ENCODE measurements at places on chromosomes 3 and 15.

DNA sequence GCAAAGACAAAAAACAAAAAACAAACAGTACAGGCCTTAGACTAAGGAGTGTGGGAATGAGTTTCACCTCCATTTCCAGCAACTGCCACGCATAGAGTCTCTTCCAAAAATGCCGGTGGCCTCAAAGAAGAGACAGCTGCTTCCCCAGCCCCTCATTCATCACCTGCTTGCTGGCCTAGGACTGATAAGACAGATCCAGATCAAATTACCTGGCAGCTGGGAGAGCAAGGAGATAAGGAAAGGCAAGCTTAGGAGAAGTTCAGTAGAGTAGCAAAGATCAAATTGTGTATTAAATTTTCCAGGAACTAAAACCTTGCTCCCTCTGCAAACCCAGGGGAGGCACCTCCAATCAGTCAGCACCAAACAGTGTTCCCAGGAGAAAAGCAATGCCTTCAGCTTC, 325.8 kb upstream of the CTNNB1 start:
- DNase-seq, result no peak

GRCh38 chr3:129226374-129226773, 23.0 kb upstream of the COPG1 start:
- DNase-seq, result no peak

- no peak for DNase-seq
These were observed 7.8 kb downstream of the THBS1 start for GRCh38 chr15:39588531-39589192.

DNA sequence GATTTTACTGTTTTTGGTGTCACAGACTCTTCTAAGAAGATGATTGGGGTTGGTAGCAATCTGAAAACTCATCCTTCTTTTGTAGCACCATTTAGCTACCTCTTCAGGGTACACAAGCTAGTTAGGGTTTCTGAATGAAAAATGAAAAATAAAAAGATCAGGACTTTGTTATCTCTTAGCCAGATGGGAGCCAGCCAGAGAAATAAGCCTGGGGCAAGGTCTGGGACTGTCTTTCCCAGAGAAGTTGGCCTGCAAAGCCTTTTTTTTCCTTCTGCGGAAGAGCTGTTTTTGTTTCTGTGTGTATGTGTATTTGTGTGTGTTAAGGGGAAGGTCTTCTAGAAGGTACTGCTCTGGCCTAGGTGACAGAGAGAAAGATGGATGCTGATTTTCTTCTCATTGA, 150.7 kb upstream of the AGTR1 start:
- no peak for DNase-seq

DNA sequence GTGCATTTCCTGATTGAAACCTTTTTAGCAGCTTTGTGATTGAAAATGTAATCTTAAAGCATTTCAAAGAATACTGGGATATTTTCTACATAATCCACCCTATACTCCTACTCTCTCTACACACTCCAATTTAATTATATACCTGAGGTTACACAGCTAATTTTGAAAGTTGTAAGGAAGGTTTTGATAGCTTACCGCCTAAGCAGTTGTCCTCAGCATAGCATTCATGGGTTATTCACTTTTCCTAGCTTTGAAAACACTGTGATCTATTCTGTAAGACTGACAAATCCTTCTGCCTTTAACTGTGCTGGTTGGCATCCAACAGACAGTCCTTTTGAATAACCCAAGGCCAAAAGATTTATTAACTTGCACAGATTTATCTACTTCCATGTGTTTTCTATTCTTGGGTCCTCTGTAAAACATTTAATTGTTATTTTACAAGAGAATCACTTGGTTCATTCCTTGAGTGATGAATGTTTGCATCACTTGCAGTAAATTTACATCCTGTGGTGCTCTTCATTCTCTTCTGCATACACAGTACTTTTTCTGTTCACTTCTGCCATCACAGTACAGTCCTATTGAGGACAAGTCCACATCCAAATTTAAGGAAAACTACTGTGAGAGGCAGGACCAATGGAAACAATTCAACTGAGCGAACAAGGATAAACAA, 44.8 kb downstream of the SERPINI1 start:
- no peak for DNase-seq

DNA sequence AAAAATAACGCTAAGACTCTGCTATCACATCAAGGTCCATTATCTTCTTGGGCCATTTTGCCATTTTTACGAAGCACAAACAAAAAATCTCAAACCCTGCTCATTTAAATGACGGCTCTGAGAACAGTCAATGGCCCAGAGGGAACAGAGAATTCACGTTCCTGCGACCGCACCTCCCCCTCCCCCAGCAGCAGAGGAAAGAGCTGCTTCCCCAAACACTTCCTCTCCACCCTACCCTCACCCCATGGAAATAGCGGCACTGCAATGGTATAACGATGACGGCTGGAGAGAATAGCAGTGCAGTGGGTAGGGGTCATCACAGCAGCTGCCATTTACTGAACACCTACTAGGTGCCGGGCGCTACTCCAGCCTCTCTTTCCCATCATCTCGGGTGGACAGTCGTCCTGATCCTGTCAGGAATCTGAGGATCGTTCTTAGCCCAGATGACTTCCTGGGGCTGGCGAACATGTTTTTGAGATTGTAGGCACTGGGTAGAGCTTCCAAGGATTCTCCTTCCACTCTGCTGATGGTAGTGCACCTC, 113.3 kb downstream of the IQSEC1 start:
- no peak for DNase-seq

DNA sequence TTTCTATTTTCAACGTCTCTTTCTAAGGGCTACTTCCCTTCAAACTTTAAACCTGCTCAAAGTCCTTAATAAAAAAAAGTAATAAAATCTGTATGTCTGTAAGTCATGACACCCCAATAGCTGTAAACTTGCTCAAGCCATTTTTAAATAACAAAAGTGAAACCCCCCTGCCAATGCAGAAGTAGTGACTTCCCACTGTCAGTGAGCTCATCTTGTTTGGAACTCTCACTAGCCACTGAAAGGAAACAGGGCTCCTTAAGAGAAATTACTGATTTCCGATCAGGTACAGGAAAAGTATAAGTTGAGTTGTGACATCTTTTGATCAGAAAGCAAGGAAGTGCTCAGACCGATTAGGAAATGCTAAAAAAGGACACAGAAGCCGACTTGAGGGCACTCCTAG, 27.6 kb upstream of the GPR171 start:
- DNase-seq, result no peak

All from stimulated activated CD8-positive, alpha-beta memory T cell treated with anti-CD3 and anti-CD28 coated beads, Interleukin-4, amount 100 ng/mL, for 1 hour (primary cell).